NCI-H446 (cell line): ENCODE measurements at places on chromosomes 16 and 17.

DNA sequence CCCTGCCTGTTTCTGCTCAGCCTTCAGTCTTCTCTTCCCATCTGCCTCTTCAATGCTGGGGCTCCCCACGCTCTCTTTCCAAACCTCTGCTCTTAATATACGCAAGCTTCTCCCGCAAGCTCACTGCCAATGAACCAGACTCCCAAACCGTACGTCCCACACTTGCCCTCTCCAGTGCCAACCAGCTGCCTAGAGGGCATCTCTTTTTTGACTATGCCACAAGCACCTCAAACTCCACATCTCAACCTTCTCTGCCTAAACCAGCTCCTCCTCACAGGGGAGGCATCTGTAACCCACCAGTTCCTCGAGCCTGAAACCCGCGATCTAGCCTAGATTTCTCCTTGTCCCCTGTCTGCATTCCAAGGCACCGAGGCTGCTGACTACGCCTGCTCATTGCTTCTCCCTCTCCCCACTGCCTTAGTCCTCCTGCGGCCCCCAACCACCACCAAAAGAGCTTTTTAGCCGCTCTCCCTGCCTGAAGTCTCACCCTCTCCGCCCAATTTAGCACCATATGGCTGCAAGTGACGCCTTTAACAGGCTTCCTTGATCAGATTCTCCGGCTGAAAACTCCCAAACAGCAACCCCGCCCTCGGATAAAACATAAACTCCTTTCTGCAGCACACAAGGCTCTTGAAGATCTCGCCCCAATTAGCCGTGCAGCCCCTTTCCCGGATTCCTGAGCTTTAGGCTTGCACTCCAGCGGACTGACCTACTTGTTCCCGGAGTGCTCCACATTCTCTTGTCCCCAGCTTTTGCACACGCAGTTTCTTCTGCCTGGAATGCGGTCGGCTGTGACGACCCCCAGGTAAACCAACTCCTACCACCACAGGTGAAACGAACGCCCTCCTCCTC is 1.5 kb downstream of the GGA2 start:
- no peak for DNase-seq

DNA sequence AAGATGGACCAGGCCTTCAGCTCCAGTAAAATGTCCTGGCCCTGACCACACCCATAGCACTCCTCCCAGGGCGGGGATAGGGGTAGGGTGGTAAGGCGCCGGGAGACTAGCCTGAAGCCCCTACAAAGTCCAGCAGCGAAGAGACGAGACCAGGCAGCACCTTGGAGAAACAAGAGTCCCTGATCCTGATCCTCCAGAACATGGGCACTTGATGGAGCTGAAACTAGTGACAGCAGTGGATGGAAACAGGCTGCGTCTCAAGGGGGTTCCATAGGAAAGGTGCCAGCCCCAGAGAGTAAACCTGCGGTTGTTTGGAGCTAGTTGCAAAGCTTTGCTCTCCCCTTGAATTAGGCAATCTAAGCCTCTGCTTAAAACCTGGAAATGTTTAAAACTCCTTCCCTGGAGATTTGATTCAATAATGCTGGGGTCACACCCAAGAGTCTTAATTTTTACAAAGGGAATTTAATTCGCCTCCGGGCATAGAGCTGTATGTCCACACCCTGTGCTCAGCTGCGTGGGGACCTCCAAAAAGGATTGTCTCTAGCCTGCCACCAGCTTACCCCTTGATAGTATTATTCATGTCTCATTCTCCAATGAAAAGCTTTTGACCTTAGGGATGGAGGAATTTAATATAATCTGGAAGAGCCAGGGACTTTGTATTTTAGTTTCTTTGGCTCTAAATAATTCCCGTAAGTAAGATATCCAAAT is 258.6 kb downstream of the PMP22 start:
- no peak for DNase-seq

GRCh38 chr17:47884905-47885730 is 10.9 kb upstream of the SP2 start:
- DNase-seq: no peak

- DNase-seq: no peak
Measured at GRCh38 chr17:81841866-81842265, 7.0 kb upstream of the PPP1R27 start.

DNA sequence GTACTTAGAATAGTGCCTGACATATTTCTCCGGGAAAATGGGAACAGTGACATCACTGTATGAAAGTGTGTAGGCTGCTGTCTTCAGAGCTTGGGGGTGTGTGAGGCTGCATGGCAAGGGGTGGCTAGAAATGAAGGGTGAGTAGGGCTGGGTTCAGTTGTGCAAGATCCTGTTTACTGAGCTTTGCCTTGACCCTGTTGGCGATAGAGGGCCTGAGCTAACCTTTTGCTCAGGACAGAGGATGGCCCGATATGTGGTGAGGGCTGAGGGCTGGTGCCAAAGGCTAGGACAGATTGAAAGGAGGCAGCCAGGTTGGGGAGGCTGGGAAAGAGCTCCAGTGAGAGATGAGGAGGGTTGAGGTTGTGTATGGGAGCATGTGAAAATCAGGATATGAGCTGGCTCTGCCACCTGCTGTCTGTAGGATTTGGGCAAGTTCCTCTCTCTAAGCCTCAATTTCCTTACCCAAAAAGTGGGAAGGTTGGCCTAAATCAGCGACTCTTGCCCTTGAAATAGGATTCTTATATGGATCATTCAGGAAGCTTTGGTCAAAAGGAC is 6.0 kb upstream of the CCL1 start:
- DNase-seq: no peak

GRCh38 chr16:4689091-4689671 is 4.2 kb upstream of the NUDT16L1 start:
- no peak for DNase-seq

GRCh38 chr17:70420861-70421445 is 251.6 kb downstream of the KCNJ2 start:
- no peak for DNase-seq

GRCh38 chr16:86906623-86907022 is 328.3 kb downstream of the FOXL1 start:
- DNase-seq: no peak

DNA sequence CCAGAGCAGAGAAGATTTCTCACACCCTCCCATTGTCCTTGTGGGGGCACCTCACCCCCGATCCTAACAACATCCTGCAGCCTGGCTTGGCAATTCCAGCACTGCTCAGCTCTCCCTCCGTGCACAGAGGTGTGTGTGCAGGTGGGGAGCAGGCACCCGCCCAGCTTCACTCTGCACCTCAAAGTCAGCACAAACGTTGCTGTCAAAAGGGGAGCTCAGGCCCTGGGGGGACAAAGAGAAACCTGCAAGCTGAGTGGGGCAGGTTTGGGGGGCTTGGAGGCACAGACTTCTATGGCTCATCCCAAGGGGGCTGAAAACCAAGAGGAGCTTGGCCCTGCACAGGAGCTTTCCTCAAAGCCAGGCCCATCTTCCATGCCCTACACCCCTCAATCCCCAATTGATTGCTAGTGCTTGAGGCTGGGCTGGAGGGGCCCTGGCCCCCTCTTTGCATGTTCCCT is 231.9 kb upstream of the TNRC6C start:
- no peak for DNase-seq

GRCh38 chr17:80949451-80950421 is 41.9 kb upstream of the CHMP6 start:
- no peak for DNase-seq

DNA sequence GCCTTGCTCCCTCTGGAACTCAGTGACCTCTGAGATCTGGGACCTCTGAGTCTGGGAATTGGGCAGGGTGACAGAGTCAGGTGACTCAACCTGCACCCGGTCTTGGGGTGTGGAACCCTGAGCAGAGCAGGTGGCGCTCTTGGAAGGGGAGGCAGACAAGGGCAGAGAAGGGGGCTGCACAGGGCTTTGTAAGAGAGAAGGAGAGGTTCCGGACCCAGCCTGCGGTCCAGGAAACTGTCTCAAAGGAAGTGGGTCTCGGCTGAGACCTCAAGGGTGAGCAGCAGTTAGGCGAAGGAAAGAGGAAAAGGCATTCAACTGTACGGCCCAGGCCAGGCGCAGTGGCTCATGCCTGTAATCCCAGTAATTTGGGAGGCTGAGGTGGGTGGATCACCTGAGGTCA is 10.0 kb upstream of the RIPOR1 start:
- no peak for DNase-seq

GRCh38 chr17:35254107-35254773 is 11.4 kb downstream of the SLFN5 start:
- no peak for DNase-seq

DNA sequence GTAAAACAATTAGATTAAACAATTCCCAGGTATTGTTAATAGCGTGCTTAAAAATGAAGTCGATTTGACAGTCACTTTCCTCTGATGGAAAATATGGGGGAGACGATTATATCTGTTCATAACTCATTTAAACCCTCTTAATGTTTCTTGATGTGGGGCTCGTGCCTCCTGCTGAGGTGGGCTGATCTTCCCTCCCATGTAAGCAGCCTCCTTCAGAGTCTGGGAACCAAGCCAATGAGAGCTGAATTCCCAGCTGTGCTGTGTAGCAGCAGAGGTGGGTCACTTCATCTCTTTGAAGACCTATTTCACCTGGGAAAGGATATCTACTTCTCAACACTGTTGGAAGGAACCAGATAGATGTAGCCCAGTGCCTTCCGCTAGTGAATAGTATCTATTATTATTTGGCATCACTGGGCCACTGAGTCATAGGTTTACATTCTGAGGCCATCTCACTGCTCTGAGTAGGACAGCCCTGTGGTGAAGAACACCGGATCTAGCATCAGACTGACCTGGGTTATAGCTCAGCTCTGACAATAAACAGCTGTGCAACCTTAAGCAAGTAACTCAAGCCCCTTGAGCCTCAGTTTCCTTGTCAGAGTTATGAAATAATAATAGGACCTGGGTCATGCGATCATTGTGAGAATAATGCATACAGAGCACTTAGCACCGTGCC is 85.3 kb upstream of the C16orf82 start:
- DNase-seq: no peak

DNA sequence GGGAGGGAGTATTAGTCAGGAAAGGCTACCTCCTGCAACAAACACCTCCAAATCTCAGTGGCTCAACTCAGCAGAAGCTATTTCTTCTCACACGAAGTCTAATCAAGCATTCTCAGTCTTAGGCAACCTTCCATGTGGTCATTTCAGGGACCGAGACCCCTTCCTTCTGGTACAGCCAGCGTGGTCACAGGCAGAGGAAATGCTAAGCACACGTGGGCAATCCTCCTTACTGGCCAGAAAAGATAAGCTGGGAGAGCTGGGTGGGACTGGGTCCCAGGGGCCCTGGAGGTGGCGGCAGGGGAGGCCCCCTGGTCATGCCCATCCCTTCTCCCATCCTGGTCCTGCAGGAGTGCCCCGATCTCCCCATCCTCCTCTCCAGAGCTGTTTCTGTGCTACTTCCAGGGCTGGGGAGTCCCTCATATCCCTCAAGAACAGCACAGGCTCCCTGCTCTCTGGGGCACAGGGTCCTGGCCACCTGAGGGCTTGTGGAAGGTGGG is 5.7 kb upstream of the CX3CL1 start:
- DNase-seq: no peak

DNA sequence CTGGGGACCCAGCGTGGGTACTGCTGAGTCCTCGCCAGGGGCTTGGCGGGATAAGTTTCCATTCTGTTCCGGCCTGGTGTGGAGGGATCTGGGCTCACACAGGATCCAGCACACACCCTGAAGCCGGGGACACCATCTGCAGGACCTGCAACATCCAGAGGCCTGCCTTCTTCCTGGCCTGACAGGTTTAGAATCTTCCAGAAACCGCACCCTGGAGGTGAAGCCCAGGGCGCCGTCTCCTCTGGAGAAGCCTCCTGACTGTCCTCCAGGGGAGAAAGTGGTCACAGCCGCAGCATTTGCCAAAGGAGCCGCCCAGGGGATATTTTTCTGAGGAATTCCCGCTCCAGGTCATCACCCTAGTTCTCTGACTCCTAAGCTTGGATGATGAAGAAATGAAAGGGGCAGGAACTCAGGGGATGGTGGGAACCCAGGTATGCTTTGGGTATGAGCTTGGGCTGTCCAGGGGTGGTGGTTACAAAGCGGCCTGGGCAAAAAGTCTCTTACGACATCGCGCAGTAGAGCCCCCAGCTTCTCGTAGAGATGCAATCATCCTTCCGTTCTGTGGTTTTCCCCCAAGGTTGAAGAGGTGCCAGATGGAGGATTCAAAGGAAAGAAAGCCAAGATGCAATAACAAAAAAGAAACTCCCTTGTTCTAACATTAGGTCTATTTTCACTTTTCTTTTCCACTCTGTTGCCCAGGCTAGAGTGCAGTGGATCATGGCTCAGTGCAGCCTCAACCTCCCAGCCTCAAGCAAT is 9.1 kb upstream of the CRISPLD2 start:
- DNase-seq: no peak

DNA sequence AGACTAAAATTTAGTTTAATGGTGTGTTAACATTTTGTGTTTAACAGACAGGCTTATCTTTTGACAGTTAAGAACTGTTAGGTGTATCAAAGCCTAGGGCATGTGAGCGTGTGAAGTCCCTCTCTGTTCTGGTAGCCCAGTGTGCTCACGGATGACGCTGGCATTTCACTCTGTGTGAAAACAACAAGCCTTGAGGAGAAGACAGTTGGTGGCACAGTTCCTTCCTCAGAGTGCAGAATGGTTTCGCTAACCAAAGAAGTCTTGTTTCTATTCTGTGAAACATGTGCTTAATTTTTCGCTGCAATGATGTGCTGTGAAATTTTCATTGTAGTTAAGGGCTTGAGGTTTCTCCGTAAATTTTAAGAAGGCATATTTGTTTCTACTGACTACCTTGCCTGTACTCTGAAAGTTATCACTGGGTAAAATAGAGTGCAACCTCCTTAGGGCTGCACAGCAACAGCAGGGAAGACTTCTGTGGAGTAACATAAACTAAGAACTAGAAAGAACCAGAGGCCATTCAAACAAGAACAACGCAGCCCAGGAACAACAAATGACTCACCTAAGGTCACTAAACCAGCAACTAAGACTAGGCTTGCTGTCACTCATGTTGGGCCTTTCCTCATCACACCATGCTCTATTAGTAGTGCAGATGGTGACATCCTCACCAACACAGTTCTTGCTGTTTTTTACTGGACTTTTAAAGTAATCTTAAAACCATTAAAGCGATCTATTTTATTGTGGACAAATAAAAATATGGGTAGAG is 33.4 kb downstream of the BRD7 start:
- no peak for DNase-seq

GRCh38 chr17:55561973-55562495 is 50.8 kb upstream of the SMIM36 start:
- no peak for DNase-seq

DNA sequence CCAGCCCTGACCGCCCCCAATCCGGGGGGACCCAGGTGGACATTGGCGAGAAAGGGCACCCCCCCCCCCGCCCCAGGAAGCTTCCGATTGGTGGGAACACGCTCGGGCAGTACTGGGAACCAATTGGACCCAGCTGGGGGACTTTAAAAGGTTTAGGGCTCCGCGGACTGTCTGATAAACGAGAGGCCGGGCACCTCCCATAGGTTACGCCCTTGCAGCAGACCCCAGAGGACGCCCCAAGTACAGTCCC is 245 bp downstream of the TMEM256 start:
- DNase-seq: no peak

DNA sequence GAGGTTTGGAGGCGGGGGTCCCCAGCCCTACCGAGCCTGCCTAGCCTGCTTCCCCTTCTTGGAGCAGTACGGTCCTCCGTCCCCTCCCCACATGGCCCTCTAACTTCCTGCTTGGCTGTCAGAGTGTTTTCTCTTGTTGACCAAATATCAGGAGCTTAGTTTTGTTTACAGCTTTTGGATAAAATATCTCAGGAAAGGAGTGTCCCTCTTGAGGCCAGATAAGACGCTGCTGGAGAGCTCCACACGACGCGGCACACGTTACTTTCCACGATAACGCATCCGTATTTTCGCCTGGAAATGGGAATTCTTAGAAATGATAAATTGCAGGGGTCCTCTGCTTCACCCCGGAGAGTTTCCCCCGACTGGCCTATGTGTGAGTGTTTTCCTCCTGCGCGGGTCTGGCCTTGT is 182.9 kb downstream of the MAF start:
- DNase-seq: no peak

- DNase-seq: no peak
Measured at GRCh38 chr17:48639982-48640857, 14.1 kb upstream of the HOXB9 start.
